Effector memory CD8-positive, alpha-beta T cell (primary cell): ENCODE measurements at places on chromosomes 12 and 14.

DNA sequence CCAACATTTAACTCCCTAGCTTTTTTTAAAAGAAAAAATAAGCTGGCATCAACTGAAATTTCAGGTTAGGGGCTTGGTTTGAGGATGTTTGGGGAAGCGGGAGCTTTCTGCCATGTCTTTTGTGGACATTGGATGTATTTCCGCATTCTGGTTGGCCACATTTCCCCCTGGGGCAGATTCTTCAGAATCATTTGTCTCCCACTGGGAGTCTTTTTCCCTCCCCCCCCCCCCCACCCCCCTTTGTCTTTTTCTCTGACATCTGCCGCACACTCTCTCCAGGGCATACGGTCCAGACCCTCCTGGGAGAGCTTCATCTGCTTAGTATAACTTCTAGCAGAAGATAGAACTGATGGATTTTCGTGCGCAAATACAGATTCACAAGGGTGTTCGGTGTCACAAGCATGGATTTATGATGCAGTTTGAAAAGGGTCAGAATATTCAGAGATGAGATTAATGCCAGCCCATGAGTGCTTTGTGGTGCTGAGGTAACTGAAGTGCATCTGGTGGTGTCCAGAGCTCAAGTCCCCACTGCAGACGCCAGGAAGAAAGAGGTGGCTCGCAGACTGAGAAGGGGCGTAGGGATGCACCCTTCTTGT is 40.2 kb downstream of the ETV6 start:
- no peak for DNase-seq

- DNase-seq: no peak
These were observed 189.3 kb downstream of the DACT1 start for GRCh38 chr14:58826845-58827686.

DNA sequence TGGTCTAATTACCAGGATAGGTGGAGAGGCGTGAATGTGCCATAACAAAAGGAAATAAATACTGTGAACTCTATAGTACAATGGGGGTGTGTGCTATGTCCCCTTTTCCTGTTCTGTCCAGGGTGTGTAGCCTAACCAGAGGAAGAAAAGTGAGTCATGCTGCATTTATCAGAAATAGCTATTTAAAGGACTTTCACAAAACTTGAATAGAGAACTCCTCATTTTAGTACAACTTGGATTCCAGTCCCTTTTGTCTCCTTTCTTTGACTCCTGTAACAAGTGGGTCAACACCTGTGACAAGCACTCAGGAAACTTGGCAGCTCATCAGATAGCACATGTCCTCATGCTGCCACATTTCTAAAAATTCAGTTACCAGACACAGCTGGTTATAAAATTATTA is 123.4 kb downstream of the CCDC91 start:
- DNase-seq: no peak

DNA sequence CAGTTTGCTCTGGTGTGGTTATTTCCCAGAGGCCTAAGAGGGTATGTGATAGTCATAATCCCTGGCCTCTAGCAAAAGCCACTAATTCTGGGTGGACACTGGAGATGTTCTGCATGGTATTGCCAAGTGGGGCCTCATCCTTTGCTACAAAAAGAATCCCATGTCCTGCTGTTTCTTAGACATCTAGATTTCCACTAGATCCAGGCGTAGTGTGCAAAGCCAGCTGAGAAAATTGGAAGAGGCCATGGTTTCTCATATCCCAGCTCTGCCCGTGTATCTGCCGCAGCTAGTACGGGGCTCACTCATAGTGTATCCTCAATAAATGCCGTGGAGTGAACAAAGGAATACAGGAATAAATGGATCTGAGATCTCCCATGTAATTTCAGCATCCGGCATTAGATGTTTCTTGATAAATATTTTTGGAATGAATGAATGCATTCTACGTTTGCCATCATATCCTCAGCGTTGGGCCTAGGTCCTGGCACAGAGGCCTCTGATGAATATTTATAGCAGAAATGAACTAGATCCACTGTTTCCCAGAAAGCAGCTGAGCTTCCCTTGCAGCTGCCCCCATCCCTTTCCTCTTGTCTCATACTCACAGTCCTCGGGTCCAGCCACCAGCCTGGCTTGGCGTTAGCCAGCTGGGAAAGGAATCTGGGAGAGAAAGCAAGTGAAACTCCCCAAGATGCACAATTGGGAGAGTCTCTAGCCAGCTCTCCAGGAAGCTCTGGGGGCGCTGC is 76.3 kb upstream of the NOS1 start:
- no peak for DNase-seq

GRCh38 chr12:76113800-76114757 is 29.6 kb upstream of the NAP1L1 start:
- DNase-seq: no peak

- DNase-seq: no peak
These were observed 16.4 kb downstream of the NR1H4 start for GRCh38 chr12:100490056-100490455.

DNA sequence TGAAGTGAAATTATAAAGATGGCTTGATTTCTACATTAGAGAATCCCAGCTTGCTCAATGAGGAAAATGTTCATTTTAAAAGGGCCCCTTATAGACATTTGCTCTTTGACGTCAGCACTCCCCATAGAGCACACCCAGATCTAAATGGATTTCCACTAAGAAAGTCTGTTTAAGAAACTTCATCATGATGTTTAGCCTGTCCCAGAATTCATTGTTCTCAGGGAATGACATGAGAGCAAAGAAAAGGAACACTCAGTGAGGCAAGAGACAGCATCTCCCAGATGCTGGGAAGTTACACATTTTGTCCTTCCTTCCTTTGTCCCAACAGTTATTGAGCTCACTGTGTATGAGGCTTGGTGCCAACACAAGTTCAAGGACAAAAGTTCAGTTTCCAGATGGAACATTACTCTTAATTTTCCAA is 4.9 kb downstream of the PHLDA1 start:
- DNase-seq: no peak

DNA sequence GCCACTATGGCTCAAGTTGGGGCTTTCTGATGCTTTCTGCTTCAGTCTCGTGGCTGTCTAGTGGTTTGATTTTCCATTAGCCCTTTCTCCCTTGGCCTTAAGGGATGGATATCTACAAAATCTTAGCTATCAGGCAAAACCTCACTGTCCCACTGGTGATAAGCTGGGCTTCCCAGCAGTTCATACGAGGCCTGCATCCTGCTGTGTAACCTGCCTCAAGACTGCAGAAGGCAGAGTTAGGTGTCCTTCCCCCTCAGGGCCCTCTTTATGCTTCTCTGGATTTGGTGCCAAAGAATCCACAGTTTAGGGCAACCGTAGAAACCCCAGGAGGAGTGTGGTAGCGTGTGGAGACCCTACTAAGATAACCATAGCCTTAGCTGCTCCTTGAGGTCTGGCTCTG is 38.9 kb downstream of the ETV6 start:
- no peak for DNase-seq

GRCh38 chr14:71931492-71932228 is 569 bp upstream of the RGS6 start:
- no peak for DNase-seq

DNA sequence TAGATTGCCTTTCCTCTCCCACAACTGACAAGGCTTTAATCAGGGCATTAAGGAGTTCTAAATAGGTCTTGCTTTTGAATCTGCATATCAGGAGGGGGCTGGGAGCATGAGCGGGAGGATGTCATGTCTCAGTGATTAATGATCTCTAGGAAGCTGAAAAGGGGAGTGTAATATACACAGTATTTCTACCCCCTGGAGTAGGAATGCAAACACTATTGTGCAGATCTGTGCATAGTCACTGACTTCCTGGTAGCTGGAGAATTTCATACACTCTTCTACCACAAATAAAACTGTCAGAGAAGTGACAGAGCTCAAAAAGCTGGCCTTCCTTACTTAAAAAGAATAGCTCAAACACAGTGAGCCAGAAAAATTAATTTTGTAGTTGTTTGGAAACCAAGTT is 65.8 kb downstream of the RIC8B start:
- DNase-seq: no peak
